ENCODE measurements at places on chromosomes 1 and 21.

DNA sequence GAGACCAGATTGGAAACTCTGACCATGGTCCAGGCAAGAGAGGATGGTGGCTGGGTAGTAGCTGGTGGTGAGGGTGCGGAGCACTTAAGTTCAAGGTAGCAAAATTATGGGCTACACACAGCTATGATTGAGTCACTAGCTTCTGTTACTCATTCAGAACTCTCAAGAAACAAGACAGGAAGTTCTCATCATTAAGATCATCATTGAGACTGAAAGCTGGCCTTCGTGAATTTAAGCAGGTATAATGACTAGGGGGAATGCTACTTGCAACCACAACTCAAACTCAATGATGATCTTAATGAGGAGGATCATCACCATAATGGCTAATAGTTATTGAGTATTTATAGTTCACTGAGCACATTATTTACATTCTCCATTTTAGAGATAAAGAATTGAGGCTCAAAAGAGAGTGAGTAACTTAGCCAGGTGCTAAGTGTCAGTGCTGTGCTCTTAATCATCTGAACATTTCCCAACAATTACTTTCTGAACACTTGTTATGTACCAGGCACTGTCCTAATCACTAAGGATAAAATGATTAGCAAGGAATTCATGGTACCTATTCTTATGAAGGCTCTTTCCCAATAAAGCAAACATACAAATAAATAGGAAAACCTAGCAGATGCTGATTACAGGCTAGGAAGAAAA, 286.3 kb upstream of the C1orf105 start:
- DNase-seq, result peak; percentile 63

DNA sequence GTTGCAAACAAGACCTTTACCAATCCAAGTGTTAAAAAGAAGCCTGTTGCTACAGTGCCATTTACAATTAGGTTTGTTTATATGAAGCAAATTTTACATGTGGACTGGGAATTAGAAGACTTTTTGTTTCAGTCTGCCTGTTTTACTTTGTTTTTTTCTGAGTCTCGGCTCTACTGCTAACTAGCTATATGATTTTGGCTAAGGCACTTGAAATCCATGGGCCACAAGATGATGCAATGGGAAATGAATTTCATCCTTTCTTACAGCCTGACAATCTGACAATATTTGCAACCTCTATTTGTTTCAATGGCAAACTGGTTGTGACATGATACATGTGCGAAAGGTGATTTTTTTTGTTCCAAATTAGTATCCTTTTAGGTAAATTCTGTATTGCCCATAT, 3.7 kb upstream of the PEX11B start:
- DNase-seq, result no peak

- DNase-seq, result peak; percentile 55
Measured at GRCh38 chr21:35195232-35195631, 146.1 kb upstream of the RUNX1 start.

GRCh38 chr1:27143401-27143800, 11.5 kb downstream of the SLC9A1 start:
- DNase-seq, result no peak

DNA sequence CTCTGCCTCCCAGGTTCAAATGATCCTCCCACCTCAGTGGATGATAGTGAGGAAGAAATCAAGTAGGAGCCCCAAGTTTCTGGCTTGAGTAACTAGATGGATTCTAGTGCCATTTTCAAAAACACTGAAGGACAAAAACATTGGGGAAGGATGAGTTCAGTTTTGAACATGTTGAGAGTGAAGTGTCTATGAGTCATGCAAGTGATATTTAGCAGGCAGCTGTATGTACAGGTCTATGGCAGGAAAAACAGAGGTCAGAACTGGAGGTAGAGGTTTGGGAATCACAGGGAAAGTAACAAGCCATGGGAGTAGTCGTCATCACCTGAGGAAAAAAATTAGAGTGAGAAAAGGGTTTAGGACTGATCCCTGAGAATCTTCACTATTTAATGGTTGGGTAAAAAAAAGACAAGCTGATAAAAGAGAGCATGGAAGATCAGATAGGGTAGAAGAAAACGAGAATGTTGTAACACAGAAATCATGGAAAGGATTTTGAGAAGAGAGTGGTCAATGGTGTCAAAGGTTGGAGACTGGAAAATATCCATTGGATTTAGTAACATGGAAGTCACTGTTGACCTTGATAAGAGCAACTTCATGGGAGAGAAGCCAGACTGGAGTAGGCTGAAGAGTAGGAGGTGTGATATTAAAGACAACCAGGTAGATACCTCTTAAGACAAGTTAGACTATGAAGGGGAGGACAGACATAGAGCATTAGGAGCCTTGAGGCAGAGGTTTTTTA, 53.1 kb downstream of the DIPK1A start:
- peak; percentile 91 for DNase-seq

- no peak for DNase-seq
Measured at GRCh38 chr1:33512226-33513011, 40.0 kb downstream of the ZSCAN20 start.

- DNase-seq, result peak; percentile 89
Measured at GRCh38 chr1:151867765-151868411, 14.4 kb upstream of the THEM5 start.

- no peak for DNase-seq
Measured at GRCh38 chr1:46449223-46450159, 40.1 kb upstream of the DMBX1 start.

DNA sequence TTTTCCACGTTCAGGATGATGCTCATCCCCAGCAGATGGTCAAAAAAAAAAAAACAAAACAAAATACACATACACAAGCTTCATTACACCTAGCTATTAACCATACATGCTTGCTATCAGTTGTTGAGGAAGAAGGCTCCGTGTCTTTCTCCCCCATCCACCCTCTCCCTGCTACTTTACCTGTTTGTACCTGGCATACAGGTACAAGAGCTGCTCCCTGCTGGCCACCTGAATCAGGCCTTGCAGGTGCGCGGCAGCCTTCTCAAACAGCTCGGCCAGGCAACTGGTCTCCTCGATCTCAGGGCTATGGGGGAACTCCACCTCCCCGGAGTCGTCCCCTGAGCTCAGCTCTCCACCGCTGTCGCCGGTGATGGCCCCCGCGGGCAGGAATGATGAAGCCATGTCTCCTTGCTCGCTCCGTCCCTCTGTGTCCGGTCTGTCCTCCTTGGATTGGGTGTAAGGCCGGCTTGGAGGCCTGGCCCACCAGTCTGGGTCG, 464 bp downstream of the ACBD6 start:
- peak; percentile 68 for DNase-seq

GRCh38 chr1:21261551-21262292, 28.5 kb downstream of the ECE1 start:
- peak; percentile 83 for DNase-seq

GRCh38 chr1:64922336-64922735, 44.0 kb downstream of the JAK1 start:
- DNase-seq, result no peak

DNA sequence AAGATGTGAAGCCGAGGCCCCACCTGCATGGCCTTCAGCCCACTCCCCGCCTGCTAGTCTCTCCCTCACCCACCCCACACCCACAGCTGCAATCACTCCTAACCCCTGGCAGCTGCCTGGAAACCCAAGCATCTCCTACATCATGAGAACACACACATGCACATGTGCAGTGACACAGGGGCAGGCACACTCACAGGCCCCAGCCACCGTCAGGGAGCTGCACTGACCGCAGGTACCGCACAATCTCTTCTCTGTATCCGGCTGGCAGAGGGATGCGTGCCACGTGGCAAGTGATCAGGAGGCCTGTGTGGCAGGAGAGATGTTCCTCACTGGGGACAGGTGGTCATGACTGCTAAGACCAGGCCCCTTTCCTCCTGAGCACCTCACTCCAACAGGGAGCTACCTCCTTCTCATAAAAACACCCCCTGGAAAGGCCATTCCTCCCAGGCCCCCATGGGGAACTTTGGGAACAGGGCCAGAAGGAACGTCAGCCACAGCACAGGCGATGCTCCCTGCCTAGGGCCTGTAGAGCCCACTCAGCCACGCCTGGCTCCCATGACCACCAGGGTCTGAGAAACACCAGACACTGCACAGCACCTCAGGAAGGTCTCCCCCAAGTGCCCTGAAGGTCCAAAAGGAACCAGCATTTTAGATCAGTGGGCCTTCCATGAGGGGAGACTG, 6.0 kb downstream of the LSS start:
- no peak for DNase-seq

DNA sequence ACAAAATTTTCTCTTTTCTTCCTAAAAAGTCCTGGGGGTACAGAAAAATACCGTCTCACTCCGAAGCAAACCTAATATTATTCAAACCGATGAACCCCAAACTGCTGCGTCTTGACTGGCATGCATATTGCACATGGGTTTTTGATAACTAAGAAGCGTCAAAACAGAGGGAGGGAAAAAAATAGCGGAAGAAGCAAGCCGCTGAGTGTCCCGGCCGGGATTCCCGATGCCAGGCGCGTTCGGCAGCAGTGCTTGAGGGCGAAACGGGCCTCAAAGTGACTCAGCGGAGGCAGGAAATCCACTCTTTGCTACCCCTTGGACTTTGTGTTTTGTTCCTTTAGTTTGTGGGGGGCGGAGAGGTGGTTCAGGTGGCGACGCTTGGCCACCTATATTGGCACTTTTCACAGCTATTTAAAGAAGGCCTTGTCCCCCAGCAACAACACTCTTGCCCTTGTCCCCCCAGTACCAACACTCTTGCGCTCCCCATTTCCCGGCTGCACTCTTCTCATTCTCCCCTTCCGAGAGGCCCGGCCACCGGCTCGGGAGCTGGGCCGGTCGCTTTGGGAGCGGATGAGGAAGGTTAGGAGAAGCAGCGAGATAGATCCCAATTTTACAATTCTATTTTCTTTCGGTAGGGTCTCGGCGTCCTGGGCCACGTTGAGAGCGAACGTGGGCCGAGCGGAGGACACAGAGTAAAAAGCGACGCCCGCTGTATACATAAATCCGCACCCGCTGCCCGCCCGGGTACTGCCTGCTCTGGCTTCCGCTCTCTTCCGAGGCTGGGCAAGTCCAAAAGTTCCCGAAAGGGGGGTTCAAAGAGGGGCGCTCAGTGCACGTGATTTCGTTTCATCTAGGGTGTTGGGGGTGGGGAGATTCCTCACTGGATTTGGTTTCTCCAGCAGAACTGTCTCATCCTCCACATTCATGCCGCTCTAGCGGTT, 2.5 kb downstream of the LMX1A start:
- DNase-seq, result no peak

DNA sequence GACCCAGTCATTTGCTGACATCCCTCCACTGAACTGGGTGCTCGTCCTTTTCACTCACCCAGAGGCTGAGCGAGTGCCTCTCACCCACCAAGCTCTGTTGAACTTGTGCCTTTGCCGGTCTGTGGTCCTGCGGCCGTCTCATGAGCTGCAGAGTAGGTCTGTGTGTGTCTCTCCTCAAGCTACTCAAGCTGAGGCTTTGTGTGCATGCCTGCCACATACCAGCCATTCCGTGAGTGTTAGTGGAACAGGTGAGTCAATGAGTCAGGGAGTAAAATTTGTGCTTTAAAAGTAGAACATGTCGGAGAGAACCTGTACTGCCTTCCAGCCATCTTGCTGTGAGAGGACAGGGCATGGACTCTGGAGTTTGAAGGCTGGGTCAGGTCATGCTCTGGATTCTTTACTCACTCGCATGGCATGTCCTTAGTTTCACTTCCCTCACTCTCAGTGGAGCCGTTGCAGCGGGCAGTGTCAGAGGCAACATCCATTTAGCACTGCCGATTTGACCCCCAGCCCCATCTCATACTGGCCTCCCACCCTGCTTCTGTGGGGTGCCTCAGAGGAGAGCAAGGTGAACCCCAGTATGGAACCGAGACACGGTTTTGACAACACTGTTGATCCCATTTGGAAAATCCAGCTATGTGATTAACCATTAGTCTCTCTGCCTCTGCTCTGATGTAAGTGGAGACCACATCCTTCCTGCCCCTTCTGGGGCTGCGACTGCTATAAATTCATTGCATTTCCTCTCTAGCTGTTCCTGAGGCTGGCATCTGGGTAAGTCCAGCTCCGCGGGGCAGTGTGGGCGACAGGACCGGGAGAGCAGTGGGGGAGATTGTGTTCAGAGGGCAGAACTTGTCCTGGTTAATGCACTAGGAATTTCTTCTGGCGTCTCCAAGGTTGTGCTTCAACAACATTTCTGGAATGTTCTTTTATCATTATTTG, at the start of gene NLRP3:
NLRP3 (plus strand) TSS at position 751 of the 939 bp plus-strand sequence. CDS start 2,628 bp downstream, outside the sequence.
- DNase-seq, result peak; percentile 47

DNA sequence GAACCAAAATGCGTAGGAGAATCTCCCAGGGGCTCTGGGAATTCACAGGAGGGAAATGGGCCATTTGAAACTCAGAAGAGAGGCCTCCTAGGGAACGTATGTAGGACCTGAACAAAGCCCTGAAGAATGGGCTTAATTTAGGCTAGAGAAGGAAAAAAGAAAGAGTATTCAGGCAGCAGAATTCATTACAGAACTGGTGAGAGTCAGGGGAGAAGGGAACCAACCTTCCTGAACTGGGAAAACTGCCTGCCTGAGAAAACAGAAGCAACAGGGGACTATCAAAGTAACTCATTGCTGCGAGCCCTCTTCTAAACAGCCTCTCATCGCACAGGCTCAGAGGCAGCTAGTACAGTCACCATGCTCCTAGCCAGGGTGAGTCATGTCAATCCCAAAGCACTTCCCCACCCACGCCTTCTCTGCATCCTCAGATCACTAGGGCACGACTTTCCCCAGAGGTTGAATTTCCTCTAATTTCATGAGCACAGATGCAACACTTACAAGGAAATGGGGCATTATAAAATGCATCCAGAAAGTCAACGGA, 98.1 kb downstream of the ADSS2 start:
- DNase-seq, result peak; percentile 96

DNA sequence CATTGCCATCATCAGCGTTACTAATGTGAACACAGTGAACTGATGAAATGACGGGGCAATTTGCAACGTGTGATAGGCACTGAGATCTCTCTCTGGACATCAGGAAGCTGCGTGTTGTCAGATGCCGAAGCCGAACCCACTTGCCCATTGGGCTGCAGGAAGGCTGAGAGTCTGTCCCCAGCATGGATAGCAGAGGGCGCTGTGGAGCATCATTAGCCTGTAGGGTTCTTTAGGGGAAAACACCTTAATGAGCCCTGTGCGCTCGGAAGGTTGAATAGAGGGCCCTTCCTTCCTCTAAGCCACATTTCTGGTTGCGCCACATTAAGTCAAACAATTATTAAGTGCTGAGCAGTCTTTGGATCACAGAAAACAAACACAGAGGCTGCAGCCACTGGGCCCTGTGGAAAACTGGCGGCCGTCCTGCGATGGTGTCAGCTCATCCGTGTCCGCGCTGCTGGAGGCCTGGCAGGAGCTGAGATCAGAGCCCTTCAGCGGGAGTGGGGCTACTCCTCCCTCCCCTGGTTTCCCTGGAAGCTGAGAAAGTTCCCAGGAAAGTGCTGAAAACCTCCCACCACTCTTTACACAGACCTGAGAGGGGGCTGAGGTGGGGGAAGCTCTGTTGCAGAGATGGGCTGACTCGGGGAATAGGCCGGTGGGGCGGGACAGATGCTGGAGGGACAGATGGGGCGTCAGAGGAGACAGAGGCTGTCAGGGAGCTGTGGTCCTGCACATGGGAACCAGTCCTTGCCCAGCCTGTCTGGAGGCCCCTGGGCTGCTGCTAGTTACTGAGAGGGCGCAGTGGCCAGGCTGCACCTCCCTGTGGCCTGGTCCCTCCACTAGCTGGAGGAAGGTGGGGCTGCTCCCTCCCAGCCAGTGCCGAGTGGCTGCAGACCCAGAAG, 12.7 kb downstream of the TFF2 start:
- peak; percentile 84 for DNase-seq

GRCh38 chr1:110475362-110476027, 24.5 kb downstream of the PROK1 start:
- peak; percentile 54 for DNase-seq

Data from epithelial cell of esophagus (primary cell).